NCI-H774 (cell line): ENCODE measurements at places on chromosomes 16 and 17.

DNA sequence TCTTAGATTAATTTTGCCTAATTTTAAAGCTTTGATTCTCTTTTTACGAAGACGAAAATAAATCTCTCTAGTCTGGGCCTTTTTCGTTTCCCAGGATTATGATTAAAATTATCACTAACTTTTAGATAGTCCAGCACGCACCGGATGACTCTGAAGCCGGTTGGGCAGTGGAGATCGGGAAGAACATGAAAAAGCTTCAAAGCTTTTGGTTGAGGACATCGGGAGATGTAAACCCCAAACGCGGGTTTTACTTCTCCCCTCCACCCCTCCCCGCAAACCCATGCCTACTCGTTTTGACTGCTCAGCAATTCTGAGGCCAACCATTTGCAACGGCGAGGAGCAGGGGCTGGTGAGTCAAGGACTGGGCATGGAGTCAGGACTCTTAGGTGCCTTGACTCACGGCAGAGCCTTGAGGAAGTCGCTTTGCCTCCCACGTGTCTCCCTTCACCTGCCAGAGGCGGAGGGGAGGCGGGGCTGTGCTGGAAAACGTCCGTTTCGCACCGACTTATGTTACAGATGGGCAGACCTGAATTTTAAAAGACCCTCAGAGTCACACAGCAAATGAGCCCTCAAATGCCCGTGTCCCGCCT, 989 bp upstream of the DUSP14 start:
- peak; percentile 56 for DNase-seq

DNA sequence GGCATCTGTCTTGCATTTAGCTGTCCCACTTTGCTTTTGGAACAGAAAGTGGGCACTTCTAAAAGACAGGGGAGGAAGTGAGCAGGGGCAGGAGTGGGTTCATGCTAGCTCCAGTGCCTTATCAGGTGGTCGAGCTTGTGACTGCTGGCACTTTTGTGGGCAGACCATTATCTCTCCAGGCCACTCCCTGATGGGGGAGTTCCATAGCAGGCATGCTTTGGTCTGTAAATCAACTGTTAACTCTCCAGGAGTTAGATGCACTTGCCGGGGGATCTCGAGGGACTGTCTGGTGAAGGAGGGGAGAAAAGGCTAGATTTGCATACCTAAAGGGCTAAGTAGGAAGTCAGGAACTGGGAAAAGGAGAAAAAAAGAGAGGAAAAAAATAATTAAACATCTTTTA, 9.3 kb upstream of the CARD14 start:
- no peak for DNase-seq

- DNase-seq, result no peak
These were observed 161.2 kb downstream of the COPRS start for GRCh38 chr17:31697838-31698237.

- no peak for DNase-seq
These were observed 17.0 kb upstream of the LHX1 start for GRCh38 chr17:36920032-36921005.

DNA sequence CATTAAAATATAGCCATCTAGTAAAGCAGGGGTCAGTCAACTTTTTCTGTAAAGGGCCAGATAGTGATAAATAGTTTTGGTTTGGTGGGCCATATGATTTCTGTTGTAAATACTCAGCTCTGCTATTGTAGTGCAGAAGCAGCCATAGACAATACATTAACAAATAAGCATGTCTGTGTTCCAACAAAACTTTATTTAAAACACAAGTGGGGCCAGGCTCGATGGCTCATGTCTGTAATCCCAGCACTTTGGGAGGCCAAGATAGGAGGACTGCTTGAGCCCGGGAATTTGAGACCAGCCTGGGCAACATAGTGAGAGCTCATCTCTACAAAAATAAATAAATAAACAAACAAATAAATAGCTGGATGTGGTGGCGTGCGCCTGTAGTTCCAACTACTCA, 60.8 kb upstream of the TANC2 start:
- no peak for DNase-seq
